ENCODE measurements at places on chromosomes 4 and X. TPM values are rescaled to one million over a fixed set of nuclear protein-coding genes. Genes with fewer than 3 reads are reported as not detected.

Gene ZNF732
- total RNA-seq, result not detected

Gene SRPX
- total RNA-seq, result not detected

DNA sequence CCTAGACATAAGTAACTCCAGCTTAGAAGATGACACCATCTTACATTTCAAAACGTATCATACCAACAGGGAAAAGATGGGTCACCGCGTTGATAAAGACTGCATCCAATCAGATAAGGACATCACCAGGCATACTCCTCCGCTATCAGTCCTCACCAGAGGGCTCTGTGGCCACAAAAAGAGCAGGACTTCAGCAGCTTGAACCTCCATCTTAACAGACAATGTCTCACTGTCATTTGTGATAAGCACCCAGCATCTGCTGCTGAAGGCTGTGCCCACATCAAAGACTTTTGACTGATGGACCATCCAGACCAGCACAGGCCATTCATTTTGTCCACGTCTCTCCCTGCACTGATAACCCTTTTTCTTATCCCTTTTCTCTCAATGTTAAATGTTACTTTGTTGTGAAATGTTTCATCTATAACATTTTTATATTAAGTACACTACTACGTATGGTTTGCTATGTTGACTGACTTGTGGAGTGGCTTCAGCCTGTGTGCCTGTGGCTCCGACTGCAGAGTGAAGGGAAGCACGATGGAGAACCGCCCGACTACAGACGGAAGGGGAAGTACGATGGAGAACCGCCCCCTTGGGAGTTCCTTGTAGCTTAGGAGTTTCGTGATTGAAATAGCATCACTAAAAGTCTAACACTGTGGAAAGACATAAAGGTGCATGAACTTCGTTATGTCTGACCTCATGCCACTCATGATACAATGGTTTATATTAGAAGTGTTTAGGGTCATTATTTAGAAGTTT, 595.4 kb upstream of the AGA start:
- DNase-seq, result no peak

- DNase-seq, result no peak
These were observed at the start of gene XAGE5 for GRCh38 chrX:52811065-52811625. Gene XAGE5 (plus strand): TSS chrX:52811287. CDS start chrX:52812567, 1,280 bp downstream.

DNA sequence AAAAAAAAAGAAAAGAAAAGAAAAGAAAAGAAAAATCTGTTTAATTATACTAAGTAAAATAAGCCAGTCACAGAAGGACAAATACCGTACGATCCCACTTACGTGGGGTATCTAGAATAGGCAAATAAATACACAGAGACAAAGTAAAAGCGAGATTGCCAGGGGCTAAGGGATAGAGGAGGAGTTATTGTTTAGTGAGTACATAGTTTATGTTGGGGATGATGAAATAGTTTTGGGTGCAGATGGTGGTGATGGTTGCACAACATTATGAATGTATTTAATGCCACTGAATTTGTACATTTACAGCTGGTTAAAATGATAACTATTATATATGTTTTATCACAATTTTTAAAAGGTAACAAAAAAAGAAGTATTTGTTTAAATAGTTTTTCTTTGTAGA, 7.1 kb downstream of the CA5B start:
- no peak for DNase-seq

- DNase-seq, result no peak
These were observed 48.4 kb downstream of the RTL5 start for GRCh38 chrX:72083291-72083690.

Gene SLC34A2
- not detected for total RNA-seq

Gene EVC2
- total RNA-seq, result 1.4 TPM

Gene TRIM60
- not detected for total RNA-seq

- peak; percentile 34 for DNase-seq
These were observed 968 bp upstream of the NELFA start for GRCh38 chr4:2009651-2010233.

DNA sequence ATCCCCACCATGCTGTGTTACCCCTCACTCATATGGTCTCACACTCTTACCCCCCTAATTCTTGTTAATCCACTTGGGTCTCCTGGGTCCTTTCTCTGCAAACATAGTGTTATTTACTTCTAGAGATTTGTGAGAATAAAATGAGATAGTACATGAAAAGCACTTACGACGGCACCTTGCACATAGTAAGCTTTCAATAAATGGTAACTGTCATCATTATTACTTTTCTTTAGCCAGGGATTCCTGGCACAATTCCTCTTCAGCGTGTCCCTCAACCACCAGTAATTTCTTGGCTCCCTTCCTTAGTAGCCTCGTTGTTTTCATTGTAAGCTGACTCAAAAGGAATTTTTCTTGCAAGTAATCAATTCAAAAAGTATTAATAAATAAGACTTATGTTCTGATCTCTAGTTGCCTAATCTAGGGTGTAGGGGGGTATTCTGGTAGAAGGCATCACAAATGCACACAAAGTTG, 30.1 kb upstream of the RBMX start:
- DNase-seq, result no peak

DNA sequence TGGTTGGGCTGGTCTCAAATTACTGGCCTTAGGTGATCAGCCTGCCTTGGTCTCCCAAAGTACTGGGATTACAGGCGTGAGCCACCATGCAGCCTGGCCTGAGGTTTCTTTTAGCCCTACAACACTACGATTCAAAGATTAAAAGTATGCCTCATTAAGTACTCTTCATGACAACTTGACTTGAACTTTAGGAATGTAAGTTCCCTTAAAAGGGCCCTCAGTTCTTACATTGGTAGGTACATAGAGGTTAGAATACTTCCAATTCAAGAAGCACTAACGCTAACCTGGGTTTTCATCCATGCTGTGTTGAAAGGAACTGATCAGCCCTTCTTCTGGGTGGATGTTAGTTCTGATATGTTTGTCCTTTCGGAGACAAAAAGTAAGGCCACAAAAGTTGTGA, 15.1 kb downstream of the CBR4 start:
- DNase-seq, result no peak

Gene MAGEB18
- not detected for total RNA-seq

Gene CNKSR2
- total RNA-seq, result 11.7 TPM

Gene SYAP1
- total RNA-seq, result 71.1 TPM

DNA sequence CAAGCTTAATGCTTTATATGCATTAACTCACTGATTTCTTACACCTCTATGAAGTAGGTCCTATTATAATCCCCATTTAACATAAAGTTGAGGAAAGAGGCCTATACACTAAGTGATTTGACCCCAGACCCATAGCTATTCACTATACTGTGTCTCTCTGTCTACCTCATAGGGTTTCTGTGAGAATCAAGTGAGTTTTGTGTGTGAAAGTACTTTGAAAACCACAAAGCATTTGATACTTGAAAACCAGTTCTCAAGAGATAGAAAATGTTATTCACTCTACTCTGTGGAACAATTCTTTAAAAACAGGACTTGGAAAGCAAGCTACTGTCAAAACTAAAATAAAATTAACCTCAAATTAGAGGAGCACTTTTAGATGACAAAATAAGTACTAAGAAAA, 35.0 kb downstream of the SHROOM3 start:
- DNase-seq, result no peak

GRCh38 chrX:28542791-28543190, 44.5 kb upstream of the IL1RAPL1 start:
- DNase-seq, result no peak

Gene ZNF827
- total RNA-seq, result 36.6 TPM

Gene TEX11
- not detected for total RNA-seq

- DNase-seq, result no peak
These were observed 359.5 kb upstream of the FGF16 start for GRCh38 chrX:77087529-77088169.

DNA sequence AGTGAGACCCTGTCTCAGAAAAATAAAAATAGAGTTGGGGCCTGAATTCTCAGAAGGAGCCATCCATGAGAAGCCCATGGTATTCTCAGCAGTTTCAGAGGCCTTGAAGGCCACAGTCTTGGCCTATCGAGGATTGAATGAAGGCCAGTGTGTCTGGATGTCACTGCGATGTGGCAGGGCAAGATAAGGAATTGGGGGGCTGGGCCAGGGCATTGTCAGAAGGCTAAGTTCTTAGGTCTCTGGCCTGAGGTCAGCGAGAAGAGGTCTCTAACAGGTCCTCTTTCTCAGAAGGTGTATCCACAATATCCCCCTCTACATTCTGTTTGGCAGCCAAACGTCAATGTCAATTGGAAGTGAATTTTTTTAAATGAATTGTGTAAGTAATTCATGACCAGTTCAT, 5.7 kb downstream of the ZNF275 start:
- DNase-seq, result no peak

DNA sequence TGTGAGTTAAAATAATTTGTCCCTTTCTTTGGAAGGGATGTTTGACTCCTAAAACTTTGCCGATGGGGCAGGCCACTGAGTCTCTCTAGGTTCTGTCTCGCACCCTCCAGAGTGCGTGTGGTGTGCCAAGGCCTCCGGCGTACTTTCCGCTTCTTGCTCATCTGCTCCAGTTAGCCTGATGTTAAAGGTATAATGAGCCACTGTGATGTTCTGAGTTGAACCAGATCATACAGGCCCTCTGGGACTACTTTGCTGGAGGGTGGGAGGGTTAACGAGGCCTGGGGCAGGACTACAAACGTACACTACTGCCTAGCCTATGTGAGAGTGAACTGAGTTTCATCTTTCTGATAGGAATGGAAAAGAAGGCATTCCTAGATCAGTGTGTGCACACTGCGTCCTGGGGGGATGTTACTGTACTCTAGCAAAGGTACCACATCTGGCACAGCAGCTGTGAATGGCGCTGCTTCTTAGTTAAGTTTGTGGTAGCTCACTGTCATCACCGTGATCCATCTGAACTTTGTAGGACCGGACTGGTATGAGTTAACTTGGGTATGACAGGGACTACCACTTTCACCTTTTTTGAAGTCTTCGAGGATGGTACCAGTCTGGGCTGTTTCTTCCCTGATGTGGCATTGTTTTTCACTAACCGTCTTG, 60.2 kb downstream of the RGS12 start:
- peak; percentile 8 for DNase-seq

DNA sequence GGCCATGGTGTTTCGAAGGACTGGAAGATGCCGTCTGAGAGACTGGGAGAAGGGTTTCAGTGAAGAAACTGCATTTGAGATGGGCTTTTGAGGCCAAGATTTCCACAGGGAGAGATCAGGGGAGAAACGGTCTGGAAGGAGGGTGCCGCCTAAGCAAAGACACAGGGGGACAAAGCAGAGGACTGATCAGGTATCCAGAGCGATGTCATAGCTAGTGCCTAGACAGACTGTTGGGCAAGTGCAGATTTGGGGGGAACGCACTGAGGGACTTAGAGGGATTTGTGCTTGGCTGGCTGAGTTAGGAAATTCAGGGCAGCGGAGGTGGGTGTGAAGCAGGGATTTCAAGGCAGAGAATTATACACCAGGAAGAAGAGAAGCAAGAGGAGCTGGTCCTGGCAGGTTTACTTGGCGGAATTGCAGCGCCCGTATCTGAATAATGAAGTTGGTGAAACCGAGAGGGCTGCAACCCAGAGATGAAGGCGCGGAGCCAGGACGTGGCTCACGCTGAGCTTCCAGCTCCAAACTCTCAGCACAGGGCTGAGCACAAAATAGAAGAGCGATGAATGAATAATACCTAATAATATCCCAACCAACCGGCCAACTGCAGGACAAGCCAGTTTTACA, 106.9 kb downstream of the MAML3 start:
- DNase-seq, result no peak

DNA sequence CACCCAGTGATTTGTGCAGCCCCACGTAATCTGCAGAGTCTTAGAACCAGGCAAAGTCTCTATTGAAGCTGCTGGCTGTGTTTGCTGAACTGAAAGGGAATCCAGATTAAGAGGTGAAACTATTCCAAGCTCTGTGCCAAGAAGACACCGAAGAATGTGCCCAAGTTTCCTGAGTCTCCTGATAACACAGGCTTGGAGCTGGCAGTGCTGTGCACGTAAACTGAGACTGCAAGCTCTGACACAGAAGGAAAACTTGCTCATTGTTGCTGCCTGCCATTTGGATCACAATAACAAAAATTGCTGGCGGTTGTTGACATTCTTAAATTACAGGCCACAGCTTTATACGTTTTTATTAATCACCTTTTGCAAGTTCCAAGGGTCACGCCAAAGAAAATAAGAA, 60.2 kb upstream of the VCX3B start:
- DNase-seq, result no peak

Measured in CD8-positive, alpha-beta T cell (primary cell).